ENCODE measurements at places on chromosomes 2 and 18. TPM values are rescaled to one million over a fixed set of nuclear protein-coding genes. Genes with fewer than 3 reads are reported as not detected.
A peak's percentile ranks its signal among the peaks of the same experiment; 100 is the strongest.

GRCh38 chr2:201261471-201261870 is 1.1 kb downstream of the CASP8 start:
- DNase-seq, result peak; percentile 60

- DNase-seq, result no peak
Observed at GRCh38 chr2:146982393-146982846, 862.4 kb upstream of the ACVR2A start.

GRCh38 chr2:53987336-53987921 is 16.6 kb upstream of the PSME4 start:
- DNase-seq, result no peak

DNA sequence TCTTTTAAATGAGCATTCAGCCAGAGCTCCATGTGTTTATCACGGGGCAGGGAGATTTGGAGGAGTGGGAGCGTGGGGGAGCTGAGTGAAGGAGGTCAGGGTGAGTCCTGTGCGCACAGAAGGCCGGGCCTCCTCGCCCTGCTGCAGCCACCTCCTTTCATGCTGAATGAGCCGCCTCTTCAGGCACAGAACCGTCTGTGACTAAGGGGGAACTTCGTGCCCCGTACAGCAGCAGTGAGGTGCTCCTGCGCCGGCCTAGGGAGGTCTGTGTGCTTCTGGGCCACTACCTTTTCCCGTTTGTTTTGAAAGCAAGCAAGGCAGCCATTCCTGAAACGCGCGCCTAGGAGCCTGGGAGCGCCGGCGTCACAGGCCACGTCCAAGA is 27.1 kb upstream of the ZNF516 start:
- no peak for DNase-seq

DNA sequence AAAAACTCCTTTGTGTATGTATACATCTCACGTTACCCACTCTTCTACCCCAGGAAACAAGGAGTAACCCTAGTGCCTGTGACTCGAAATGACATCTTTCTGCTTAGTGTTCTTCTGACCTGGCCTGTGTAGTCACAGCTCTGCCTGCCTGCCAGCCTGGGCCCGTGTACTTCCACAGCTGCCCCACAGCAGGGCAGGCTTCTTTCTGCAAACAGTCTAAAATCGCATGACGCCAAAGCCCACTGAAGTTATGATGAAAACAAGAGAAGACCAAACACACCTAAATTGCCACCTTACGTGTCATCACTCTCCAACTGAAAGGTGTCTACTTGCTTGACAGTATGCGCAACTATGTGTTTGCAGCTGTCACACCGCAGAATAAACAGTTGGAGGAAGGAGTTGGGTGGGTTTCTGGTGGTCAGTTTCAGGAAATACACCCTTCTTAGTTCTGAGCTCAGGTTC is 1.5 kb downstream of the GAREM1 start:
- peak; percentile 37 for DNase-seq

DNA sequence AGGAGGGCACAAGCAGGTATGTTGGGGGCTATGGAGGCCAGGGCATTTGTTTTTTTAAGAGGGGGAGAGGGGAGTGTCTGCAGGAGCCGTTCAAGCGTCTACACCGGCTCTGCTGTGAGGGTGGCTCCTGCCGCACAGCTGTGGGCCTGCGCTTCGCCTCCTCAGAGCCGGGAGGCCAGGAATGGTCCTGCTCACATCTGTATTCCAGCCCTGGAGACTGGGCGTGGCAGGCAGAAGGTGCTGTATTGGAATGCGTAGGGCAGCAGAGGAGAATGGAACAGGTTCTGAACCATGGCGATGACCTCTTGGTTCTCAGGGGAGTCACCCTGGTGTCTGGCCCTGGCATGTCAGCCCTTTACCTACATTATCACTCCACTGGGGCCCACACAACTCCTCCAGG is 26.8 kb upstream of the INHBB start:
- DNase-seq, result no peak

GRCh38 chr2:219430633-219431615 is 3.7 kb upstream of the SPEG start:
- DNase-seq, result no peak

- no peak for DNase-seq
Observed at GRCh38 chr2:78999406-78999805, 26.1 kb upstream of the REG3G start.

DNA sequence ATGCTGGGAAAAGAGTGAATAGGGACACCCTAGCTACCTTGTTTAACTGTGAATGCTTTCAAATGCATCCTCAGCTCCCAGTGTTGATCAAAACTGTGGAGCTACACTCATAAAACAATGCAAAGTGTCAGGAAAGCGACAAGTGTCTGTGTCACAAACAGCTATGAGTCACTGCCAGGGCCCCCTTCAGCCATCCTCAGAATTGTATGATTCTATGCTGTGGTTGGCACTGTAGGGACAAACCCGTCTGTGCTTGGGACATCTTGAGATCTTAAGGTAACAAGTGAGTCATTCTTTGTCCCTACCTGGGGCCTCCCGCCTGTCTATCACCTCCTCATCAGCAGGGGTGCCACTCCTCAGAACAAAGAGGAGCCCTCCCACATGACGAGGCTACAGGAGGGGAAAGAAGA is 42.4 kb downstream of the KLF7 start:
- no peak for DNase-seq

GRCh38 chr2:16318051-16318450 is 347.6 kb downstream of the CYRIA start:
- DNase-seq, result no peak

DOK6 gene
- total RNA-seq, result 0.45 TPM

DNA sequence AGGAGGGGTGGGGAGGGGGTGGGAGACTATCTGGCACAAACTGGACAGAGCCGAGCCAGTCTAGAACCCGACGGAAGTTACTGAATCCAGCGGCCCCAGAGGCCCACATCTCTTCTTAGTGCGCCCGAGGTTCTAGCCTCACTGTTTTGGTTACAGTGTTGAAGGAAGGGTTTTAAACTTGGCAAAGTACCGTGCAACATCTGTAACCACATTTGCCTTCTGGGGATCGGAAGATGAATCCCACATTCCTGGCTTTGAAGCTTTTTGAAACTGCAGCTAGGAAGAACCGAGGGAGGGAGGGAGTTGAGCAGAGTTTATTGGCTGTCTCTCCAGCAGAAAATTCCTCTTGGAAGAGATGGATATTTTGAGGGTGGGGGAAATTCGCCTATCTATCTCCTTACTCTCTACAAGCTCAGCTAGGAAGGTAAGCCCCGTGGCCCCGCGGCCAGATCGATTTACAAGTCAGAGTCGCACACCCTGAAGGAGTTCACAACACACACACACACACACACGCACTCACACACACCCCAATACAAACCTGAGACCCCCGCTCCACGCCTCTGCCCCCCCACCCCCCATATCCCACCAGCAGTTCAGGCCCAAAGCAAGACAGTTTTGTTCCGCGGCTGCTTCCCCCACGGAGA is 1.0 kb downstream of the ACVR1 start:
- peak; percentile 56 for DNase-seq

DNA sequence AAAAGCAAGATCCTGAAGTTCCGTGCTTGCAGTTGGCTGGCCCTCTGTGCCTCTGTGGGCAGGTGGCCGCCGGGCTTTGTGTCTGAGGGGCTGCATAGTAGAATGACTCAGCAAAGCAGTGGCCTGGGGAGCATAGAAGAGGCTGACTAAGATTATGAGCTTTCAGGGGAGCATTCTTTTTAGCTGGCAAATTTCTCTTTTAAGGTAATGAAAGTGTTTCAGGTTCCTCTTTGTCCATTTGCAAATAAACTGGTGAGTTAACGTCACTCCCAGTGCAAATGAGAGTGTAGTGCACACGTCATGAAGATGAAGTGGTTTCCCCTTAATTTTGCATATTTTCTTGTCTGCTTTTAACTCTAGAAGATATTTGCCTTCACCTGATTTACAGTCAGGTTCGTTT is 98.6 kb downstream of the BCL2L11 start:
- no peak for DNase-seq

DNA sequence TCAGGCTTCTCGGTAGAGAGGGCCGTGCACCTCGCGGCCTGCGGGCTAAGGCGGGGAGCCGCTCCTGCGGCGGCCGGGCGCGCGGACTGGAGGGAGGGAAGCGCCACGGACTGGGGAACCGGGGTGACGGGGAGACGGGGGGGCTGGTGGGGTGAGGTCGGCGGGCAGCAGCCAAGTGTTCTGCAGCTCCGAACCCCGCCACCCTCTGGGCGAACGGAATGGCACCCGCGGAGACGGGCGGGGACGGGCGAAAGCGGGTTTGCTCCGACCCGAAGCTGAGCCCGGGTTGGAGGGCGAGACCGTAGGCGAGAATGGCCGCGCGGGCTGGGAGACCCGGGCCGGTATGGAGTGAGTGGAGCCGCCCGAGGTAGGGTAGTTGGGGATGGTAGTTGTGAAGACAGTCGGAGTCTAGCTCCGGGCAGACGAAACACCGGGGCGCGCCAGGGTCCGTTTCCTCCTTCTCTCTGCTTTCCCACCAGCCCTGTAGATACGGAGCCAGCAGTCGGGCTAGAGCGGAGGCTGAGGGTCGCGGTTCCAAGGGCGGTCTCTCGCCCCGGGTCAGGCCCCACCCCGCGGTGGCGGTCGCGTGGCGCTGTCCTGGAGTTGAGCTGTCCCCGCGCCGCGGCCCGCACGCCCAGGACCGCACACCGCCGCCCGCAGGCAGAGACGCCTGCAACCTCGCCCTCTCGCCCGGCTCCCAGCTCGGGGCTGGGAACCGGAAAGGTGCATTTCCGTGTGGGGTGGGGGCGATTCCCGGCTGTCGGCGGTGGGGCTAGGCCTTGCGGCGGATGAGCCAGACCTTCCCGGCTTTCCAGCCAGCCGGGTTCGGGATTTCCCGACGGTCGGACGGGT is 160.3 kb upstream of the SIX2 start:
- DNase-seq, result no peak

- no peak for DNase-seq
Observed at GRCh38 chr2:150222379-150222778, 265.1 kb downstream of the RND3 start.

ARHGAP15 gene
- total RNA-seq, result 8.8 TPM

GRCh38 chr2:233387225-233387624 is 32.9 kb downstream of the DGKD start:
- DNase-seq, result no peak

GRCh38 chr2:50955081-50955480 is 76.9 kb downstream of the NRXN1 start:
- no peak for DNase-seq

GRCh38 chr2:173392731-173393130 is 38.1 kb downstream of the CDCA7 start:
- no peak for DNase-seq

- DNase-seq, result no peak
Observed at GRCh38 chr18:79208906-79209305, 139.7 kb downstream of the ATP9B start.

GRCh38 chr18:12857215-12857905 is 26.7 kb downstream of the PTPN2 start:
- DNase-seq, result no peak

GRCh38 chr18:1658908-1659566 is 754.4 kb downstream of the ADCYAP1 start:
- DNase-seq, result no peak

DTNA gene
- 7.0 TPM for total RNA-seq

GRCh38 chr2:164896634-164897355 is 55.2 kb upstream of the COBLL1 start:
- DNase-seq, result no peak

DNA sequence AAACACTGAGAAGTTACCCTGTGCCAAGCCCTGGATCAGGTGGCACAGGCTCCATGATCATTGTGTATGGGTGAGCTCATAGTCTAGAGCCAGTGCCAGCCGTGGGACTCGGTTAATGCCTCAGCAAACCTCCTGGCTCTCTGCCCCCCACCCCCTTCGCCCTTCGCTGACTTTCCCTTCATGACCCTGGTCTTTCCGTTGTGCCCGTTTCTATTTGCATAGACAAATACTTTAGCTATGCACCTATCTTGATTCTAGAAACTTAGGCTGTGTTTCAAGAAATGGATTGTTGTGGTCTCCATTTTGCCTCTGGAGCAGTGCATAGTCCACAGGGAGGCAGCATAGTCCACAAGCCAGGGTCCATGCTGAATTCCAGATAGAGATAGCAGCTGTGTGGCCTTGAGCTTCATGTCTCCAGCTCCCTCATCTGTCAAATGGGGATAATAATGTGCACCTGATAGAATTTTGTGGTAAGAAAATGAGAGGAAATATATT is 44.8 kb upstream of the KDM3A start:
- DNase-seq, result peak; percentile 22

- DNase-seq, result no peak
Observed at GRCh38 chr2:48170281-48170680, 264.0 kb upstream of the FBXO11 start.

GRCh38 chr2:230866756-230867523 is 2.2 kb downstream of the ITM2C start:
- DNase-seq, result peak; percentile 80

DNA sequence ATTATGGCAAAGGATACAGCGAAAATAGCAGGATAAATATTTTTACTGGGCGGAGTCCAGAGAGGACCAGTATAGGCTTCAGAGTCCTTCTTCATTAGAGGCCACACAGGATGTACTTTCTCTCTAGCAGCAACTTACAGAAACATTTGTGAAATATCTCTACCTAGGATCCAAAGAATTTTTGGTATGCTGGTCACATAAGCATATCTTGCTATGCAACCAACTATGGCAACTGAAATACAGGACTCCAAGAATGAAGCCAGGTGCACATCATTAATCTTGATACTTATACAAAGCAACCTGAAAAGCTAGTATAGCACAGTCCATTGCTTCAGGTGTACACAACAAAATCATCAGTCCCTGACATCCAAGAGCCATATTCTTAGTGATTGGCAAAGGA is 59.1 kb upstream of the NABP1 start:
- no peak for DNase-seq

ACMSD gene
- total RNA-seq, result not detected

- no peak for DNase-seq
Observed at GRCh38 chr2:241570961-241571581, 12.5 kb downstream of the BOK start.
